NCI-H1436 (cell line): ENCODE measurements at places on chromosomes 7 and 10.

DNA sequence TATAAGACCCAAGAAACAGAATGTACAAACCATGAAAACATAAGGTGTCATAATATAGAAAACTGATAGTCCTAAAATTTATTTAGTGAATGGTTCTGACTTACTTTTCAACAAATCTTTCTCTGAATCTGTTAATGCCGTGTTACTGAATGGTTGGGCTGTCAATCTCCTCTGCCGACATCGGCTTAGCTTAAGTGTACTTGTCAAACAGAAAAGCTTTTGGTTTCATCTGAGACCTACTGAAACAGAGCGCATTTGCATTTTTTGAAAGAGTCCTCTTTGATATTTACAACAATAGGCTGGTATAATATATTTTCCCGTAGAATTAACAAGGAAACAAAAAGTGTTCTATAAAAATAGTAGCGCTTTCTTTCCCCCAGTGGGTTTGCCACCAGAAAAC, 120.9 kb upstream of the ZNF804B start:
- DNase-seq: no peak

- DNase-seq: no peak
Measured at GRCh38 chr10:50874723-50875122, 10.7 kb downstream of the A1CF start.

GRCh38 chr7:134694299-134694698, 47.6 kb downstream of the BPGM start:
- no peak for DNase-seq

- DNase-seq: no peak
Measured at GRCh38 chr10:88960802-88961201, 8.2 kb upstream of the ACTA2 start.

DNA sequence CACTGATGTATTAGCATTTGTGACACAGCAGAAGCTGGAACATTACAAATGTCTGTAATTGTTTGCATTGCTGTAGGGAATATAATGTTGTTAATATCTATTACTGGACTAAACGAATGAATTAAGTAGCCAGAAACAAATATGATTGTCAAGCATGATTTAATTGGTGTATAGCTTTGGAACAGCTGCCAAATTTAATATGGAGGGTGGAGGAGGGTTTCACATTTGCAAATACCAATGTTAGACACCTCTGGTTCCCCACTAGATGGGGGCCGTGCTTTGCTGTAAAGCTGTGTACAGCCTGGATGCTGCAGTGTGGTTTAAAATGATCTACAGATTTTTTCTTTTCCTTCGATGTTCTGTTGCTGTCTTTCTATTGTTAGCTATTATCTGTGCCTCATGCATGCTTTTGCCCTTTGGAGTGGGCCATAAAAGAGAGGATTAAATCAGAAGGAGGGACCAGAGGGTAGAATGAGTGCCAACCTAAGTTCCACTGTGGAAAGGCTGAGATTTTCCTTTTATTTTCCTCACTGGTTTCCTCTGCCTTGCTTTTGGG, 23.1 kb downstream of the DNAJB9 start:
- DNase-seq: peak; percentile 51

DNA sequence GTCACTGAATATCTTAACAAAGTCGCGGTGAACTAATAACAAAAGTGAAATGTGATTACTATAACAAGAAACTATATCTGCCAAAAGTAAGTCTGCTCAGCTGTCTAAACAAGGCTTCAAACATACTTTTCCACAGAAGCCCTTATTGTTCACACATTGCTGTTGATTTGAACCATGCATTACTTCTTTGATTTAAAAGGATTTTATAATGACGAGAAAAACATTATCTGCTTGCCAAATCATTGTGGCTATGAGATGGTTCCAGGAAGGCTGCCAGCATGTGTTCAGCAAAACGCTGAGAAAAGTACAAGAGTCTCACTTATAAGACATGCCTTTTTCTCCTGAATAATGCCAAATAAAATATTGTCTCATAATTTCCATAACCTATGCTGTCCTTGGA, 24.4 kb downstream of the RNF133 start:
- DNase-seq: no peak

GRCh38 chr7:136167991-136168390, 190.8 kb upstream of the MTPN start:
- DNase-seq: no peak
